T-helper 17 cell (primary cell): ENCODE measurements at places on chromosomes 2 and 18. TPM values are rescaled to one million over a fixed set of nuclear protein-coding genes. Genes with fewer than 3 reads are reported as not detected.

Gene APLF
- total RNA-seq = 6.4 TPM

DNA sequence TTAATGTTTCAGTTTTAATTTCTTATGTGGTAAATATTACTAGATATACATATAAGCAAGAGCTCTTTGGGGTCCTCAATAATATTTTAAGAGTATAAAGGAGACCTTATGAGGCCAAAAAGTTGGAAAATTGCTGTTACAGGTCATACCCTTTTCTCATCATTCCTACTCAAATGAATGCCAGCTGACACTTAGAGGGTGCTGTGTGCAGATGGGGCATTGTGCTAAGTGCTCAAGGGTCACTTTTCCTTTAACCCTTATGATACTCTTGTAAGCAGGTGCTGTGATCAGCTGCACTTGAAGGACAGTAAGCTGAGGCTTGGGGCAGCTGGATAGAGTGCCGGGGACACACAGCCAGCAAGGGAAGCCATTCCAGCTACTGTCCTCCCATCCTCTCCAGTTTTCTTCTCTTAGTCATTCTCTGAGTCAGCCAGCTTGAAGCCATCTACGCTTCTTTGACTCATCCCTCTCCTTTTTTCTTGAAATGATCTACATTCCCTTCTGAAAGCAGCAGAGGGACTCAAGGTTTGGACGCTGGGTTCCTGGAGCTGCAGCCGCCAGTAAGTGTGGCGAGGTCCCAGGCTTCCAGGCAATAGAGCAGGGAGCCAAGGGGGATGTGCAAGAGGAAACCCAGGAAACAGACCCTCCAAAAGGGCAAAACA lies 42.0 kb upstream of the CREB1 start:
- no peak overlapping the region for H3K27ac ChIP-seq
- no peaks in the 10 kb centered on the region for H3K36me3 ChIP-seq
- no peak for DNase-seq
- H3K27me3 ChIP-seq = no peaks in the 10 kb centered on the region
- no peak overlapping the region for H3K4me3 ChIP-seq
- no peaks in the 10 kb centered on the region for H3K4me1 ChIP-seq

- no peak overlapping the region for H3K4me3 ChIP-seq
- H3K36me3 ChIP-seq = no peaks in the 10 kb centered on the region
- no peak overlapping the region for H3K27ac ChIP-seq
- H3K4me1 ChIP-seq = no peaks in the 10 kb centered on the region
- no peaks in the 10 kb centered on the region for H3K27me3 ChIP-seq
These were observed 180.3 kb downstream of the MYCN start for GRCh38 chr2:16120591-16121180.

Gene TUBB8B
- not detected for total RNA-seq

DNA sequence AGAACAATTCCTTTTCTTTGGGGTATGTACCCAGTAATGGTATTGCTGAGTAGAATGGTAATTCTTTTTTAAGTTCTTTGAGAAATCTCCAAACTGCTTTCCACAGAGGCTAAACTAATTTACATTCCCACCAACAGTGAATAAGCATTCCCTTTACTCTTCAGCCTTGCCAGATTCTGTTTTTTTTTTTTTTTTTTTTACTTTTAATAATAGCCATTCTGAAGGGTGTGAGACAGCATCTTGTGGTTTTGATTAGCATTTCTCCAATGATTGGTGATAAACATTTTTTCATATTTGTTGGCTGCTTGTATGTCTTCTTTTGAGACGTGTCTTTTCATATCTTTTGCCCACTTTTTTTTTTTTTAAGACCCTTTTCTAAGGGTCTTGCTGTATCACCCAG lies 137.4 kb downstream of the RTN4 start:
- H3K27me3 ChIP-seq = no peaks in the 10 kb centered on the region
- H3K4me3 ChIP-seq = no peak overlapping the region
- peaks cover 4% of the 10 kb centered on the region for H3K36me3 ChIP-seq

Gene EMILIN1
- 1.7 TPM for total RNA-seq
